Naive thymus-derived CD4-positive, alpha-beta T cell (primary cell): ENCODE measurements at places on chromosomes 7 and 10. TPM values are rescaled to one million over a fixed set of nuclear protein-coding genes. Genes with fewer than 3 reads are reported as not detected.

Gene PHKG1
- total RNA-seq: 12.0 TPM

Gene MKI67
- 2.8 TPM for total RNA-seq

Gene BET1
- total RNA-seq: 37.6 TPM

Gene NPC1L1
- total RNA-seq: 0.21 TPM

Gene FKBP9
- total RNA-seq: 0.51 TPM

Gene CACNA2D1
- not detected for total RNA-seq

Gene CHPF2
- total RNA-seq: 41.1 TPM
